RPMI8226 (cell line): ENCODE measurements at places on chromosomes 3 and 15.

DNA sequence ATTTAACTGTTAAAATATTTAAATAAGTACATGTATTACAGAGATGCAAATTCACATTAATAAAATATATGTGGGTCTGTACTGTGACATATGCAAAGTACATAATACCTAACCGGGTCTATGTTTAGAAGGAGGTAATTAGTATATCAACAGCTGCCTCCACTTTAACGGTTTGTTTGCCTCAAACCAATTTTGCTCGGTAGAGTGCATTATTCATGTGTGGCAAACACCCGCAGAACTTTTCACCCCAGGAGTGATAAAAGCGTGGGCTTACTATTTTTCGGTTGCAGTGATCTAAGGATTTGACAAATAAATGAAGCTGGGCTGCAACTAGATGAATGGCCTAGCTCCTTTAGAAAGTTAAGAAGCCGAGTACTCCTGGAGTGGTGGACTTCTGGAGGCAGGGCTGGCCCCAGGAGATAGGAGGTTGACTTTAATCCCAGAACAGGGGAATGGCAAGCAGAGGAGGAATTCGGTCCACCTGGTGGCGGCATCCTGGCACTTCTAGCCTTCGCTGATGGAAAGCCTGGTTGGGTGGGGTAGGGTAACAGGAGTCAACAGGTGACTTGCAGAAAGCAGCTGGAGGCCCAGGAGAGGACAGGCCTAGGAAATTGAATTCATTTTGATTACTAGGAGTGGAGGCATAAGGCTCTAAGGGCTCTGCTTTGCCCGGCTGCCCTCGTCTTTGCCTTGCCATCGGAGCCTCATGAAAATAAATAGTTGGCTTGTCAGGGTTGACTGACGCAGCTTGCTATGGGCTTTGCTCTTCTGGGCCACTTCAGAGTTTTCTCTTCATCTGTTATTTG is 2.4 kb downstream of the SLCO3A1 start:
- peak; percentile 63 for DNase-seq

GRCh38 chr15:88741671-88742070 is 61.6 kb upstream of the ACAN start:
- no peak for DNase-seq

DNA sequence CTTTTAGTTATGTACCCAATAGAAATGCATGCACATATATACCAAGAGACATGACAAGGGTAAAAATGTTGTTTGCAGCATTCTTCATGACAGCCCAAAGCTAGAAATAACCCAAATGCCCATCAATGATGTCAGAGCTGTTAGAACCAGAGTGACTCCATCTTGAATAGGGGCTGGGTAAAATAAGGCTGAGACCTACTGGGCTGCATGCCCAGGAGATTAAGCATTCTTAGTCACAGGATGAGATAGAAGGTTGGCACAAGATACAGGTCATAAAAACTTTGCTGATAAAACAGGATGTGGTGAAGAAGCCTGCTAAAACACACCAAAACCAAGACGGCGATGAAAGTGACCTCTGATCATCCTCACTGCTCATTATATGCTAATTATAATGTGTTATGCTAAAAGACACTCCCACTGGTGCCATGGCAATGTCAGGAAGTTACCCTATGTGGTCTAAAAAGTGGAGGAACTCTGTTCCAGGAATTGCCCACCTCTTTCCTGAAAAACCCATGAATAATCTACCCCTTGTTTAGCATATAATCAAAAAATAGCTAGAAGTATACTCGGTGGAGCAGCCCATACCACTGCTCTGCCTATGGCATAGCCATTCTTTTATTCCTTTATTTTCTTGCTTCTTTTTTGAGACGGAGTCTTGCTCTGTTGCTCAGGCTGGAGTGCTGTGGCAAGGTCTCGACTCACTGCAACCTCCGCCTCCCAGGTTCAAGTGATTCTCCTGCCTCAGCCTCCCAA is 32.9 kb downstream of the ZBTB11 start:
- no peak for DNase-seq

GRCh38 chr15:38688761-38689160 is 124.1 kb upstream of the RASGRP1 start:
- no peak for DNase-seq

GRCh38 chr3:25035526-25035925 is 392.5 kb upstream of the RARB start:
- DNase-seq = no peak

DNA sequence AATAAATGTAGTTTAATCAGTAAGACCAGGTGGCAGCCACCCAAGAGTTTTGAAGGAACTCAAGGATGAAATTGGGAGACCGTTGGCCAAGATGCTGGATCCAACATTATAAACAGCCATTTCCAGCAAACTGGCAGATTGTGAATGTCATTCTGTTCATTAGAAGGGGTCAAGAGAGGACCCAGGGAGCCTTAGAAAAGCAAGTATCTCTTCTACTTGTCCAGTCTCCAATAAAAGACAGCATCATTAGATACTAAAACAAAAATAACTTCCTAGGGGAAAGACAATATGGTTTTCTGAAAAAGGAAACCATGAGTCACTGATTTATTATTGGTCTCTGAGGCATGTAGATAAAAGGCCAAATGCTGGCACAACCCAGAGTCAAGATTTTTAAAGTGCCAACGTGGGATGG is 67.9 kb downstream of the GADL1 start:
- no peak for DNase-seq

DNA sequence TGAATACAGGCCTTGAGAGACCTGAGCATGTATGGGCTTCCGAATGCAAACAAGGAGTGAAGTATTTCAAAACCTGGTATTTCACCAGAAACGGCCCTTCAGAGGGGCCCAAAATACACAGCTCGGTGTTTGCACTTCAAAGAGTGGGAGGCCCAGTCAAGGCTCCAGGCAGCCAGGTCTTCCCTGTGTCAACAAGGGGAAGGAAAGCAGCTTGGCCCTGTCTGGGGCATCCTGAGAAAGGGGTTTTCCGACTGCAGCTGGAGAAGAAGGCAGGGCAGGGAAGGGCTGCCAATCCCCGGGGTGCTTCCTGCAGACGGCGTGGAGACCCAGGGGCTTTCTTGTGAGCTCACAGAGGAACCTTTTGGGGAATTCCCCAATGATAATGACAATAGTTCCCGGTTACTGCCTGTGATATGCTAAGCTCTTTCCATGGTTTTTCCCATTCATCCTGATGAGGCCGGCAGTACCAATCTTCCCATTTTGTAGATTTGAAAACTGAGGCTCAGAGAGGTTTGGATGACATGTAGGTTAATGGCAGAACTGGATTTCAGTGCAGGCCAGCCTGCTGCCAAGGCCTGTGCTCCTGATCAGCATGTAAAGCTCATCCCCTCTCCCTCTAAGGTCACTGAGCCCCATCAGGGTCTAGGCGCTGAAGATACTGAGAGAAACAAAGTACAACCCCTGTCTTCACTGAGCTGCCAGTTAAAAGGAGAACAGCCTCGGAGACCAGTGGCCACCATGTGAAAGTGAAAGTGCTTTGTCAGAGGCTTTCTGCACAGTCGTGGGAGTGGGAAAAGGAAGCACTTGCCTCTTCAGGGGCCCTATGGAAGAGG is 43.0 kb upstream of the TLE3 start:
- peak; percentile 67 for DNase-seq

DNA sequence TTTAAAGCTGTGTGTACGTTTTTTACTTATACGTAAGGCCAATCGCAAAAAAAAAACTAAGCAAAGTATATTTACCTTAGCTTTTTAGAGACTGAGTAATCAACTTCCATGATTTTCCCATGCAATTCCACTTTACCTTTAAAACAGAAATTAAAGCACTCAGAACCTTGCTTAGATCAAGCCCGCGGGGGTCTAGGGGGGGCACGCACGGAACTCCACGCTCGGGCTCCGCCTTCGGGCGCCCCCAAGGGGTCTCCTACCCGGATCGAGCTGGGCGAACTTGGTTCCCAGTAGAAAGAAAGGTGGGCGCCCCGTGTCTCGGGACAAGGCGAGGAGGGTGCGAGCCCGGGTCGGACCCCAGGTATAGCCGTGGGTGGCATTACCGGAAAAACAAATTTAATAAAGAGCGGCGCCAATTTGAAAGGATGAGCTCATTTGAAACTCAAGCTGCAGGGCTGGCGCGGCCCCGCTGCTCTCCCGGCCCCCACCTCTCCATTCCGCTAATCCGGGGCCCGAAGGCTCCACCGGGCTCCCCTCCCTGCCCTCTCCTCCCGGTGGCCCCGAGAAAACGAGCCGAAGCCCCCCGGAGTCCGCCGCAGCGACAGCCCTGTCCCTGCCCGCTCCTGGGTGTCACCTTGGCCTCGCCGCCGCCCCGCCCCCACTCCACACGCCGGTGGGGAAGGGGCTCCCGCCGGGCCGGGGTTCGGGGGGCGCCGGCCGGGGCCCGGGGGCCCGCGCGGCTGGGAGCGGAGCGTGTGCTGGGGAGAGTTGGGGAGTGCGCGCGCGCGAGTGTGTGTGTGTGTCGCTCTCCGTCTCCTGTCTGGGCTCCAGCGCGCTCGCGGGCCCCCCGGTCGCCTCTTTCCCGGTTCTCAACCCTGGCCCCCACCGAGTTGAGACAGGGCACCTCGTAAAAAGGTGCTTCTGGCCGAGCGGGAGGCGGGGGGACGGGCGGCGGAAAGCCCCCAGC is 1.5 kb downstream of the IGF2BP2 start:
- peak; percentile 65 for DNase-seq

DNA sequence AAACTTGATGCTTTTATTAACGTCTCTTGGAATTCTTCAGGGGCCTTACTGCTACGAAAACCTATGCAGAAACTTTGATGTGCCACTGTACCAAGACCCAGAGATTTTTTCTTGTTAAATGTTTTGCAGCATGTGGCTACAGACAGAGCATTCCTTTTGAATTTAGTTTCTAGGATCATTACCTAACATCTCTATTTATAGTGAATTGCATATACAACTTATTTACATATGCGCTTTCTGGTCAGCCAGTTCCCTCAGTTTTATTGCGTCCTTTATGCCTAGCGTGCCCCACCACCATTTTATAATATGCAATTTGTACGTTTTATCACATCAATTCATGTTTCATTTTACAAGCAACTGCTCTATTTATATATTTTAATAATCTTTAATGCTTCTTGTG is 46.2 kb upstream of the AGTR1 start:
- no peak for DNase-seq

- no peak for DNase-seq
Observed at GRCh38 chr15:76169911-76170800, 110.4 kb downstream of the TMEM266 start.

GRCh38 chr3:120033596-120033995 is 60.7 kb downstream of the GSK3B start:
- DNase-seq = no peak
